ENCODE measurements at places on chromosomes 2 and 18.

- DNase-seq, result no peak
These were observed 36.0 kb upstream of the HDAC4 start for GRCh38 chr2:239436669-239437335.

- no peak for DNase-seq
These were observed 23.9 kb downstream of the DOK1 start for GRCh38 chr2:74578408-74578807.

DNA sequence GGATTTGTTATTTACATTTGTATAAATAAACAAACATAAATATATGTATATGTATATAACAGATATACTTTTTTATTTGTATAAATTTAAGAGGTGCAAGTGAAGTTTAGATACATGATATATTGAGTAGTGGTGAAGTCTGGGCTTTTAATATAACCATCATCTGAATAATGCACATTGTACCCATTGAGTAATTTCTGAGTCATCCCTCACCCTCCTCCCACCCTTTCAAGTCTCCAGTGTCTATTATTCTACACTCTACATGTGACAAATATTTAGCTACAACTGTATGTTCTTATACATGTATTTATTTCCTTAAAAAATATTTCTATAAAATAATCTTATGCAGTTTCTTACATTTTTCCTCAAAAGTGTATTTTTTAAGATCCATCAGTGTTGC, 358.7 kb upstream of the TFPI start:
- DNase-seq, result no peak

DNA sequence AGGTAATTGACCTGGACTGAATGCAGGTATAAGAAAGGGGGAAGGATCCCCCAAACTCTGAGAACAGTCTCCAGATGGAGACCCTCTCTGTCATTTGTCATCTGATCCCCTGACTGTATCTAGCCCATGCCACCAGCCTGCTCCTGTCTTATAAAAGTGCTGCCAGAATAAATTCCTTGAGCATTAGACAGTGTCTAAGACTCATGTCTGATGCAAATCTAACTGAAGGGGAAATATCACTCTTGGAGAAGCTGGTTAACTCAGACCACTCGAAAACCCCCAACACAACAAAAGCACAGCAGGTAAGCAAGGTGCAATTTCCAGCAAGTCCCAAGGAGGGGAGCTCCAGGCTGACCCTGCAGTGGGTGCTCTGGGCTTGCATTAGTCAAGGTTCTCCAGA, 40.9 kb upstream of the KDM3A start:
- no peak for DNase-seq

DNA sequence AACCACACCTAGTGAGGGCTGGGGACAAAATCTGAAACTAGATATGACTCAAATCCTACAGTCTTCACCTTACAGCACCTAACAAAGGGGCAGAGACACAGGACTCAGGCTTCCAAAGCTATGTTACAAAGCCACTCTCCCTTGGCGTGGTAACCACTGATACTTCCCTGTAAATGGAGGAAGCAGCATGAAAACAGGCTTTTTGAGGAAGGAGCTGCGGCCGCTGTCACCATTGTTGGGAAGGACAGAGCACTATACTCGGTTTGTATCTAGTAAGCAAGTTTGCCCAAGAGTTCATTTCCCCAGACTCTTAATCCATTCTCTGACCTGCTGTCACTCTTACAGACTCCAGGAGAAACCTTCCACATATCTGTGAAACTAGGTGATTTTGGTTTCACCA, 60.3 kb downstream of the LONRF2 start:
- DNase-seq, result no peak

- DNase-seq, result no peak
These were observed 7.1 kb upstream of the WNT10A start for GRCh38 chr2:218873359-218874194.

DNA sequence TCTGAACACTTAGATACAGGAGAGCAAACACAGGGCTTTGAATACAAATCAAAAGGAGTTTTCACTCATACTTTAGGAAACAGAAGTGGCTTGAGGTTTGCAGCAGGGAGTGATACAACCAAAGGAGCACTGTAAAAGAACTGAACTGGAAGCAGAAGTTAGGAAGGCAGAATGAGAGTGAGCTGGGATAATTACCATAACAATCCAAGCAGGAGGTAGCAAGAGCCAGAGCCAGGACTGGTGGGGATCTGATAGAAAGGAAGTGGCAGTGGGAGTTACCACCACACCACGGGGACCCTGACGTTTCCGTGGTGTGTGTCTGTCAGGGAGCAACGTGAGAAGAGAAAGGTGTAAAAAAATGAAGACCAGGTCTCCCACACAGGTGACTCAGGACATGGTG, 81.3 kb upstream of the EPB41L3 start:
- DNase-seq, result no peak

GRCh38 chr2:175557810-175558377, 376.4 kb upstream of the ATP5MC3 start:
- DNase-seq, result no peak

- no peak for DNase-seq
These were observed 68.6 kb upstream of the LHCGR start for GRCh38 chr2:48824116-48824515.

DNA sequence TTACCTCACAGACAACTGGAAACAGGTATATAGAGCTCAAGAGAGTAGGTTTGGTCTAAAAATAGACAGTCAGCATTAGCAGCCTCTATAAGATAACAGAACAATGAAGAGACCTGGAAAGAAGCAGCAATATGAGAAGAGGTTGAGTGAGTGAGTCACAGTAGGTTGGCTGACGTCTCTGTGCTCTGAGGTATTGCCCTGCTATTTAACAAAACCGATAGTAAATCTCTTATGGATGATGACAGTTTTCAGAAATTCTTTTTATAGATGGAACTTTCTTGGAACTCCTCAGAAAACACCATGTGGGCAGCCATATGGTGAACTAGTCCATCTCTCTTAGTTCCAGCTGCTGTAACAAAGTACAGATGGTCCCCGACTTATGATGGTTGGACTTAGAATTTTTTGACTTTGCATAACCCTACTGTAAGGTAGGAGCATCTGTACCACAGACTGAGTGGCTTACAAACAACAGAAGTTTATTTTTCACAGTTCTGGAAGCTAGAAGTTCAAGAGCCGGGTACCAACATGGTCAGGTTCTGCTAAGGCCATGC, 123.5 kb downstream of the MBD2 start:
- no peak for DNase-seq

DNA sequence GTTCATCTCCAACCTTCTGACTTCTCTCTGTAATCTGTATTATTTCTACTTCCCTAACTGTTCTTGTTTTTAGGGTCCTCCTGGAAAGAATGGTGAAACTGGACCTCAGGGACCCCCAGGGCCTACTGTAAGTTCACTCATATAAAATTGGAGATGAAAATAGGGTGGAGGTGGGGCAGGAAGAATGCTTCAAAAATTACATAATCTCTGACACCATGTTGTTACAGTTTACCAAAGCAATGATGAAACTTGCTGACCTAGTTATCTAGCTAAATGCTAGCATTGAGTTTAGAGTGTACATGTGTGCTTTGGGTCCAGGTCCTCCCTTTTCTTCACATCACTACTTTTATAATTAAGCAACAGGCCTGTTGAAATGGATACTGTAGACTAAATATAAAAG, 23.1 kb downstream of the COL3A1 start:
- DNase-seq, result no peak

GRCh38 chr18:49075681-49076080, 124.9 kb upstream of the SMAD7 start:
- no peak for DNase-seq

DNA sequence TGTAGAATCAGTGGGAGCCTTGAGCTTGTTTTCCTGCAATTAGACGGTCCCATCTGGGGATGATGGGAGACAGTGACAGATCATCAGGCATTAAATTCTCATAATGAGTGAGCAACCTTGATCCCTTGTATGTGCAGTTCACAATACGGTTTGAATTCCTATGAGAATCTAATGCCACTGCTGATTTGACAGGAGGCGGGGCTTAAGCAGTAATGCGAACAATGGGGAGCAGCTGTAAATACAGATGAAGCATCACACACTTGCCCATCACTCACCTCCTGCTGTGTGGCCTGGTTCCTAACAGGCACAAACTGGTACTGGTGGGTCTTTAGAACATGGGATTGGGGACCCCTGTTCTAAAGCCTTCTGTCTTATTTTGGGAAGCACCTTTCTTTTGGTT, 17.9 kb upstream of the NYAP2 start:
- DNase-seq, result no peak

GRCh38 chr2:132999421-132999820, 329.4 kb upstream of the LYPD1 start:
- no peak for DNase-seq

- DNase-seq, result no peak
These were observed 408.5 kb downstream of the FBXO15 start for GRCh38 chr18:73739098-73739497.

GRCh38 chr2:101714118-101714517, 16.6 kb downstream of the MAP4K4 start:
- DNase-seq, result no peak

GRCh38 chr2:69449906-69450305, 12.7 kb upstream of the NFU1 start:
- DNase-seq, result no peak

GRCh38 chr2:126669772-126670171, 13.8 kb downstream of the GYPC start:
- no peak for DNase-seq

GRCh38 chr2:16644221-16644925, 21.3 kb downstream of the CYRIA start:
- DNase-seq, result no peak

GRCh38 chr18:51153659-51154371, 43.7 kb downstream of the MEX3C start:
- DNase-seq, result peak; percentile 30

GRCh38 chr18:60295674-60296073, 76.9 kb downstream of the MC4R start:
- DNase-seq, result no peak

- no peak for DNase-seq
These were observed 51.1 kb downstream of the PLEKHM3 start for GRCh38 chr2:207974216-207974605.

- DNase-seq, result no peak
These were observed 6.4 kb upstream of the NCKAP5 start for GRCh38 chr2:133574620-133575019.

GRCh38 chr18:50832754-50833153, 12.9 kb upstream of the MRO start:
- DNase-seq, result no peak

DNA sequence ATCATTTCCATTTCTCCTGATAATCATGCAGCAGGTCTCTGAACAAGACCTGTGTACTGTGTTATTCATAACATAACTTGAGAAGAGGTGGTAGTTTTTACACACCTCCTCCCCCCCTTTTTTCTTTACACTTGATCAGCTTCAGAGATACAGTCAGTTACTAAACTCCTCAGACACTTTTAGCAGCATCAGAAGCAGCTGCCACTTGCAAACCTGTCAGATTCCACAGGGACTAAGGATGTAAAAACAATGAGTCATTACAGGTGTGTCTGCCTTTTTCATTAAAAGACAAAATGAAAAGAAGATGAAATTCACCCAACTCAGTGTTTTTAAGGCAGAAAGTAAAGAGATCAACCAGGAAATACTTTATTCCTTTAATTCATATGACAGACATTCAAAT, 254.0 kb downstream of the NRXN1 start:
- no peak for DNase-seq

DNA sequence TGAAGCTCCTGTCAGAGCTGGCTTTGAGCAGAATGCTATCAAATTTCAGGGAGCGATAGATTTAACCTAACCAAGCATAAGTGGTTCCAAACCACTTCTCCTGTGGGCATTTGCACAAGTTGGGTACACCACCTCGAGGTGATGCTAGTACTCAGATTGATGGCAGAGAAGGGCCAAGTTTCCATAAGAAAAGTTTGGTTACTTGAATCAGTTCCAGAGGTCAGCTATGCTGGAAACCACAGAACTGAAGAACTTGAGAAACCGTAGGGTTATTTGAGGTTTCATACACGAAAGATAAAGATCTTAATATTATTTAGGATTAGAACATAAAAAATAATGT, 238.2 kb upstream of the SOX11 start:
- no peak for DNase-seq

DNA sequence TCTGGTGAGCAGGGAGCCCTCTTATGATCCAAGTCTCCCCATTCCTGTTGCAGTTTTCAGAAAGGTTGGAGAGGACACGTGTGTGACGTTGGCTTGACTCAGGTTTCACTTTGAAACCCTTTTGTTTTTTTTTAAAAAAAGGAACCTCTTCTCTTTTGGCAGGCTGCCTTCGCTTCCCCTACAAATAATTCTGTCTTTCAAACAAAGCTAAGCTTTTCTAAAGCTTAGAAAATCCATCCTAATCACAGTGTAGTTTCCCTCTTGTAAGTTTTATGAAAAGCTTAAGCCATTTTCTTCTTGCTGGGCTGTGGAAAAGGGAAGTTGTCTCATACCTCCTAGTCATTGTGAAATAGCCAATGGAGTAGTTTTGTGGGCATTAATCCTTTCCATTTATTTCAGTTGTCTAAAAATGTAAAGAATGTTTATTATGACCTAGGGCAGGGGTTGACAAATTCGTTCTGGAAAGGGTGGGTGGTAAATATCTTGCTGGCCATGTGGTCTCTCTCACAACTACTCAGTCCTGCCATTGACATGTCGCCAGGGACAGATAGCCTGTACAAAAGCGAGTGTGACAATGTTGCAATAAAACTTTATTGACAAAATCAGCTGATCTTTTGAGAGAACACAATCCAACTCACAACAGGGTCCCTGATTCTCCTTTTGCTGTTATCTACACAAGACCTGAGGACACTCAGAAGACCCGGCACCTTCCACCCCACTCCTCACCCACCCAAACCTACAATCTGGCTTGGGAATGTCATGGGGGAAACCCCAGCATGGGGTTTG, 878.8 kb downstream of the RNF144A start:
- no peak for DNase-seq

DNA sequence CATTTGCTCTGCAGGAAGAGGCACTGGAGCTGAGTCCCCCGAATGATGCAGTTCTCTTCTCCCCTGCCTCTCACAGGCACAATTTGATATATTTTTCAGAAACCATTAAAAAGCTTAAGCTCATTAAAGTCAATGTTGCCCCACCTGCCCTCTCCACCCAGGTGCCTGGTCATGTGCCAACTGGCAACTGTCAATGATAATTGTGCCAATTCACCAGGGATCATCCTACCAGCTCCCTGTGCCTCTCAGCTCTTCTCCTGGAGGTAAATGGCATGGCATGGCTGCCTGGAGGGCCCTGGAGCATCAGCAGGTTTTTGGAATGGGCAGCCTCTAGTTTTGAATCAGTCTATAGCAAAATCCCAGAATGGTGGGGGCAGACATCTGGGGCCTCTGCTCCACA, 279.6 kb upstream of the ID2 start:
- DNase-seq, result no peak
